Activated CD8-positive, alpha-beta T cell treated with anti-CD3 and anti-CD28 coated beads for 36 hours (primary cell): ENCODE measurements at places on chromosomes 1 and 21. TPM values are rescaled to one million over a fixed set of nuclear protein-coding genes. Genes with fewer than 3 reads are reported as not detected.

Gene C4BPA
- total RNA-seq = not detected

Gene ARHGEF16
- total RNA-seq = not detected

Gene PRKCZ
- total RNA-seq = 15.4 TPM

Gene ACAP3
- 41.1 TPM for total RNA-seq

Gene FCRL1
- total RNA-seq = not detected

- peaks cover 41% of the 10 kb centered on the region for H3K4me1 ChIP-seq
- DNase-seq = peak; percentile 83
- H3K27ac ChIP-seq = peak overlapping the region; percentile 12
Measured at GRCh38 chr1:206933333-206933945, 11.7 kb upstream of the FCMR start.

DNA sequence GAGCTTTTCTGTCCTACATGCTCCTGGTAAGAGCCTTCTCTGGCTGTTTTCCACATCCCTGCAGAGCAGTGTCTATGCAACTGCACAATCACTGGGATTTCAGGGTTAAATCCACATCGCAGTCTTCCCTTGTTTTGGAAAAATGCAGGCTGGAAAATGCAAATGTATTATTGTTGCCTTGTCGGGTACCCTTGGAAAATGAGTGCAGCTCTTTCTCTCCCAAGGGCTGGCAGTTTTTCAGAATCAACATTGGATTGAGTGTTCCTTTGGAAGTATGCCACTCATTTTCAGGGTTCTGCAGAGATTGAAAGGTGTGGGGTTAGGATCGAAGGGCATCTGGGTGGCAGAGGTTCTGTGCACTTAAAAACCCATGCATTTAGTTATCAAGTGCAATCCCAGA, 3.2 kb downstream of the NOS1AP start:
- no peaks in the 10 kb centered on the region for H3K36me3 ChIP-seq
- H3K27ac ChIP-seq = no peak overlapping the region
- no peaks in the 10 kb centered on the region for H3K4me1 ChIP-seq
- peaks cover 63% of the 10 kb centered on the region for H3K27me3 ChIP-seq
- H3K4me3 ChIP-seq = no peak overlapping the region

DNA sequence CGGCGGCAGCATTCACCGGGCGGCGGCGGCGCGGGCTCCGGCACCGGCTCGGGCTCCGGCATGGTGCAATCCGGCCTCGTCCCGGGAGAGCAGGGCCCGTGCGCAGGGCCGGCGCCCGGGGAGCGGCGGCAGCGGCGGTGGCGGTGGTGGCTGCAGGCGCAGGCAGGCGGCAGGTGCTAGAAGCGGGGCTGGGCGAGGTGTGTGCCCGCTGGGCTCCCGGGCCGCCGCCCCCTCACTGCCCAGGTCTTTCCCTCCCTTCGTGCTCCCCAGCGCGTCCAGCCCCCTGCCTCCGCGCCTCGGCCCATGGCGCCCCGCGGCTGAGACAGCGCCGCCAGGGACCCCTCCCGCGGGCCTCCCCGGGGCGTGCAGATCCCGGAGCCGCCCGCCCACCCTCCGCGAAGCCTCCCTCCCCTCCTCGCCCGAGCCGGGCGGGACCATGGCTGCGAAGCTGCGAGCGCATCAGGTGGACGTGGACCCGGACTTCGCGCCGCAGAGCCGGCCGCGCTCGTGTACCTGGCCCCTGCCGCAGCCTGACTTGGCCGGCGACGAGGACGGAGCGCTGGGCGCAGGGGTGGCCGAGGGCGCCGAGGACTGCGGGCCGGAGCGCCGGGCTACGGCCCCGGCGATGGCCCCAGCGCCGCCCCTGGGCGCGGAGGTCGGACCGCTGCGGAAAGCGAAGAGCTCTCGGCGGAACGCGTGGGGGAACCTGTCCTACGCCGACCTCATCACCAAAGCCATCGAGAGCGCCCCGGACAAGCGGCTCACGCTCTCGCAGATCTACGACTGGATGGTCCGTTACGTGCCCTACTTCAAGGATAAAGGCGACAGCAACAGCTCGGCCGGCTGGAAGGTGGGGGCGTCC, 492 bp downstream of the FOXO6 start:
- no peak overlapping the region for H3K27ac ChIP-seq
- peaks cover 7% of the 10 kb centered on the region for H3K4me1 ChIP-seq
- DNase-seq = peak; percentile 49

GRCh38 chr1:31348449-31348848, 24.4 kb downstream of the FABP3 start:
- H3K4me3 ChIP-seq = no peak overlapping the region
- no peak for DNase-seq
- H3K27ac ChIP-seq = no peak overlapping the region
- peaks cover 23% of the 10 kb centered on the region for H3K36me3 ChIP-seq
- no peaks in the 10 kb centered on the region for H3K27me3 ChIP-seq

DNA sequence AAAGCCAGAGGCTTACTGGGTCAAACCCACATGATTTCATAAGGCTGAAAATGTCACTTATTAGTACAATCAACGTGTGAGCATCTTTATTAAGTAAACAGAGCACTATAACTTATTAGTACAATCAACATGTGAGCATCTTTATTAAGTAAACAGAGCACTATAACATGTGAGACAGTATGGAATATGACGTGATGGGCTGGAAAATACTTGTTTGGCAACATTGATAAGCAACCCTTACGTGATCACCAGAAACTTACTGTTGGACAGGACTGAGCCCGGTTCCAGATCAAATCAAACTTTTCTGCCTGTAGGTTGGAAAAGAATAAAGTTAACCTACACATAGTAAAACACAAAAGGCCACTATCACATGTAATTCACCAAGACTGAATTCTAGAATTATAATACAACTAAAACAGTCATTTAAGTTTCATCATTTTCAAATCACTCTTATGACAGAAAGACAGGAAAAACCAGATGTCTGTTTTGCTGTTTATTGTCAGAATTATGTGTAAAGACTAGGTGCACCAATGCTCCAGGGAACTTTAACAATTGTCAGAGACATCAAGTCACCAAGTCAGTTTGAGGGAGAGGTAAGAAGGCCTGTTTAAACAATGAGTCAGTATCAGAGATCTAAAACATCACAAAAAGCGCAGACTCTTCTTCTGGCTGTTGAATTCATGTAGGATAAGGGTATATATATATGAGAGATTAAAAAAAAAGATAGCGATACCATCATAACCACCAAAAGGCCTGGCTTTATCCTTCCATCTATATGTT, 15.7 kb downstream of the ATPAF1 start:
- peaks cover 58% of the 10 kb centered on the region for H3K36me3 ChIP-seq
- H3K4me1 ChIP-seq = peaks cover 11% of the 10 kb centered on the region
- no peak overlapping the region for H3K27ac ChIP-seq
- DNase-seq = no peak
- no peaks in the 10 kb centered on the region for H3K27me3 ChIP-seq

GRCh38 chr1:151457911-151458801, 1.1 kb downstream of the POGZ start:
- peak overlapping the region; percentile 84 for H3K4me3 ChIP-seq
- H3K27me3 ChIP-seq = peaks cover 3% of the 10 kb centered on the region
- peak; percentile 65 for DNase-seq
- H3K27ac ChIP-seq = peak overlapping the region; percentile 90

DNA sequence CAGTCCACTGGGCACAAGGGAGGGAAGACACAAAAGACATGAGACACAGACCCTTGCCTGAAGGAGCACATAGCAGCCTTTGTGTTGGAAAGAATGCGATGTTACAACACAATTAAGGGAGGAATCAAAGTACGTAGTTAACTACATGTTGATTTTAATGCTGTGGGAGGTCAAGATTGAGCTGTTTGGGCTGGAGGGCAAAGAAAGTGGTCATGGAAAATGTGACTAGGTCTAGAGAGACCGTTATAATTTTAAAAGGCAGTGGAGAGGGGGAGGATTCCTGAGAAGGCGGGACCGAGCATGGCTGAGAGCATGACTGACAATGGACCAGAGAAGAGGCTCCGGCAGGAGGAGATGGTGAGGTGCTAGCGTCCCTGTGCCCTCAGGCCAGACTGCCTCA, 111.8 kb upstream of the ATP1A1 start:
- no peak for DNase-seq
- no peaks in the 10 kb centered on the region for H3K36me3 ChIP-seq
- H3K27me3 ChIP-seq = no peaks in the 10 kb centered on the region
- H3K4me1 ChIP-seq = peaks cover 49% of the 10 kb centered on the region
- H3K4me3 ChIP-seq = no peak overlapping the region

GRCh38 chr1:64426681-64427080, 43.2 kb upstream of the CACHD1 start:
- no peak overlapping the region for H3K4me3 ChIP-seq
- H3K27ac ChIP-seq = no peak overlapping the region
- H3K36me3 ChIP-seq = no peaks in the 10 kb centered on the region
- peaks cover 2% of the 10 kb centered on the region for H3K27me3 ChIP-seq

- DNase-seq = no peak
- no peaks in the 10 kb centered on the region for H3K27me3 ChIP-seq
- no peak overlapping the region for H3K27ac ChIP-seq
- no peak overlapping the region for H3K4me3 ChIP-seq
- no peaks in the 10 kb centered on the region for H3K4me1 ChIP-seq
Measured at GRCh38 chr21:16580661-16581060, 850.9 kb downstream of the USP25 start.

GRCh38 chr21:45499970-45500577, 42.2 kb downstream of the SLC19A1 start:
- no peak for DNase-seq
- no peak overlapping the region for H3K4me3 ChIP-seq
- H3K36me3 ChIP-seq = peaks cover 7% of the 10 kb centered on the region
- peak overlapping the region; percentile 0 for H3K27ac ChIP-seq
- peaks cover 4% of the 10 kb centered on the region for H3K4me1 ChIP-seq

DNA sequence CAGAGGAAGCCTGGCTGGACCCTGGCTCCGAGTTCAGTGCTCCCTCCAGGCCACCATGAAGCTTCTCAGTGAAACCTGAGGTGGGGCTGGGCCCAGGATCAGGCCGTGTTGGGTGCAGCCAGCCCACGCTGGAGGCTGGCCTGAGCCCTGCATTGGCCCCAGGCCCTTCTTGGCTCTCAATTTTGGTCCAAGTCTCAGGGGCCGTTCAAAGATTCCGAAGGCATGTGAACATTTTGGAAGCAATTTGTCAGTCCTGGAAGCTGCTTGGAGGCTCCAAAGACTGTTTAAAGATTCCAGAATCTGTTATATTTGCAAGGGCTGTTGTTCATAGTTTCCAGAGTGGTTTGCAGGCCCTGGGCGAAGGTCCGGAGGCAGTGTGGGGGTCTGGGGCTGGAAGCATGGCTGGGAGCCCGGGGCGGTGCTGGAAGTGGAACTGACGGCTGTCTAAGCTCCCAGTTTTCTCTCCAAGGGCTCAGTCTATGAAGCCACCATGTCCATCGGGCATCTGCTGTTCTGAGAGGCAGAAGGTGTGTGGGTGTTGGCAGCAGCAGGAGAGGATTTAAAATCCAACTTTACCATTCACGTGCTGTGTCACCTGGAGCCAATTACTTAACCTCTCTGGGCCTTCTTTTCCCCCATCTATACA, 104.9 kb downstream of the EPHB2 start:
- H3K36me3 ChIP-seq = no peaks in the 10 kb centered on the region
- no peak overlapping the region for H3K4me3 ChIP-seq
- H3K27ac ChIP-seq = no peak overlapping the region
- no peaks in the 10 kb centered on the region for H3K27me3 ChIP-seq
- no peaks in the 10 kb centered on the region for H3K4me1 ChIP-seq

- no peak overlapping the region for H3K27ac ChIP-seq
- no peak overlapping the region for H3K4me3 ChIP-seq
- no peak for DNase-seq
Measured at GRCh38 chr1:95386915-95387314, 152.9 kb downstream of the RWDD3 start.

DNA sequence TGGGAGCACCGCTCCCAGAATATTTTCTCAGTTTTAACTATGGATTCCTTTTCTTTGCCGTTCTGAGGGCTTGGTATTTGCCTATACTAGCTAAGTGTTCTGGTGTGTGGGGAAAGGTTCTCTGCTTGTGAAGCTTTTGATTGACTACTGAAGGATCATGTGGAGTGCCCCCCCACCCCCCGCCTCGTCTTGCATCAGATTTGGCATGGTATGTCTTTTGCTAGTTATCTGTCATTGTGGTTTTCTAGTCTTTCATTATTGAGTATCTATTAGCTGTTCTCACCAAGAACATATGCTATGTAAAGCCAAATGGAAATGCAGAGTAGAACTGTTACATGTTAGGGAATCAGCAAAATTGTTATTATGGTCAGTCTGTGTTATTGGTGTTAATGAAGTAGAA, 58.3 kb downstream of the MACF1 start:
- peak; percentile 43 for DNase-seq
- H3K27ac ChIP-seq = peak overlapping the region; percentile 85
- peaks cover 66% of the 10 kb centered on the region for H3K4me1 ChIP-seq
- no peak overlapping the region for H3K4me3 ChIP-seq
- H3K27me3 ChIP-seq = no peaks in the 10 kb centered on the region
- H3K36me3 ChIP-seq = peaks cover 24% of the 10 kb centered on the region

DNA sequence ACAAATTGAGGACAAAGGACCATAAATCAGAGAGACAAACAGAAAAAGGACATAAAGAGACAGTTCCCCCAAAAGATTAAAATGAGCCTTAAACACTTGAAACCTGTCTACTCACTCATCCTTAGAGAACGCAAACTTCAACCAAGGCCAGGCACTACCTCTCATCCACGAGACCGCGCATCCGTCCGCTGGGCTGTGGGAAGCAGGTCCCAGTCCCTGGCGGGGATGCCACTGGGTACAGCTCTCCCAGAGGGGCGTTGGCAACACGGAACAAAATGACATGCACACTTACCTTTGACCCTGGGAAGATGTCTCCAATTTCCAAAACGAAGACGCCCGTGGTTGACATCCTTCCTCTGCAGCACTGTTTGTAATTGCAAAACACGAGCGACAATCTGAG, 16.5 kb upstream of the ADARB1 start:
- peaks cover 14% of the 10 kb centered on the region for H3K27me3 ChIP-seq
- H3K4me3 ChIP-seq = no peak overlapping the region
- H3K36me3 ChIP-seq = no peaks in the 10 kb centered on the region

DNA sequence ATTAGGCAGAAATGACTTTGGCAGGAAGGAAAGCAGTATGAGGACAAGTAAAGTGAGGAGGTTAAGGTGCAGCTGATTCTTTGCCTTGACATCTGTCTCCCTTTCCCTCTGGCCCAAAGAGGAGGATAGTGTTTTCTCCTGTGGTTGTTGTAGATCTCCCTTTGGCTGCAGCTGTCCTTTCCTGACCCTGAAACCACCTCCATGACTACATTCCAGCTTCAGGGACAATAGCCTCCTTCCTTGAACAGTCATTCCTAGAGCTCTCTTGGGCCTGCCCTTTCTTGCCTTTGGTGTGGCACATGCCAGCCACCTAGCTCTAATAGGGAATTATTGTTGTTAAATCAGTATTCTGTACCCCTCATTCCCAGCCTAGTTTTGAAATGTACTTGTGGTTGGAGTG, 6.2 kb downstream of the ZMYM1 start:
- H3K27me3 ChIP-seq = no peaks in the 10 kb centered on the region
- H3K4me1 ChIP-seq = peaks cover 26% of the 10 kb centered on the region
- no peak for DNase-seq

DNA sequence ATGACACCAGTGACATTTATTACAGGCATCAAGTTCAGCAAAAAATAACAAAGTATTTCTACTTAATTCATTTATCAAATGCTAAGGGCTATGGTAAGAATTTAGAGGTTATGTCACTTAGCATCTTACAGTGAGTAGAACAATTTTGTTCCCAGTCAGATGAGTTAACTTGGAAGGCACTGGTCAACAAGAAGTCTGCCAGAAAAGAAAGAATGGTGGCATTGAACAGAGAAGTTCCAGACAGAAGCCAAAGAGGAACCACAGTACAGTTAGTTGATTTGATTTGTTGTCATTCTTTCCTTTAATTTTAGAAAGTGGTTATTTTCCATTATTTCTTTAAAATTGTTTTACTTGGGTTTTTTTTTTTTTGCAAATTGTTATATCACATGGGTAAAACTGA, 232.2 kb upstream of the PKN2 start:
- H3K4me1 ChIP-seq = no peaks in the 10 kb centered on the region
- H3K27me3 ChIP-seq = no peaks in the 10 kb centered on the region
- no peak for DNase-seq
- H3K27ac ChIP-seq = no peak overlapping the region
